MG63 (cell line): ENCODE measurements at places on chromosomes 16 and 17.

- DNase-seq: no peak
These were observed 16.5 kb downstream of the ZP2 start for GRCh38 chr16:21194771-21195301.

DNA sequence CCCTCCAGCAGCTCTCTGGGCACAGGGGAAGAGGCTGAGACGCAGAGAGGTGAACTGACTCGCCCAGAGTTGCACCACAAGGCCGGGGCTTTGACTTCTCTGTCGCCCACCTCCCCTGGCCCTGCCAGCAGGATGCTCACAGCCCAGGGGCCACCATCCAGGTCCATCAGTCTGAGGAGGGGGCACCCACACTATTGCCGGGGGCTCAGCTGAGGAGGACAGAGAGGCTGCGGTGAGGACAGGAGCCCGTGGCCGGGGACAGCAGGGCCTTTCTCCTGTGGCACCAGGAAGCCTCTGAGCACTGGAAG is 32.6 kb downstream of the KDM8 start:
- no peak for DNase-seq

GRCh38 chr17:27240086-27240801 is 53.7 kb upstream of the WSB1 start:
- DNase-seq: no peak

- DNase-seq: peak; percentile 95
These were observed 12.4 kb upstream of the CACNG4 start for GRCh38 chr17:66952031-66952524.

GRCh38 chr16:87846705-87847466 is 22.4 kb downstream of the SLC7A5 start:
- DNase-seq: no peak

DNA sequence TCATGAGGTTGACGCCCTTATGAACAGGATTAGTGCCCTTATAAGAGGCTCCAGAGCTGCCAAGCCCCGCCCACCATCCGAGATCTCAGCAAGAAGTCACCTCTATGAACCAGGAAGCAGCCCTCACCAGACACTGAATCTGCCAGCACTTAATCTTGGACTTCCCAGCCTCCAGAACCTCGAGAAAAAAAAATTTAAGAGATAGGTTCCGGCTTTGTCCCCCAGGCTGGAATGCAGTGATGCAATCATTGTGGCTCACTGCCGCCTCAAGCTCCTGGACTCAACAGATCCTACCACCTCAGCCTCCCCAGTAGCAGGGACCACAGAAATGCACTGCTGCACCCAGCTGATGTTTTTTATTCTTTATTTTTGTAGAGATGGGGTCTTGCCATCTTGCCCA is 22.5 kb upstream of the ADCY9 start:
- DNase-seq: no peak

DNA sequence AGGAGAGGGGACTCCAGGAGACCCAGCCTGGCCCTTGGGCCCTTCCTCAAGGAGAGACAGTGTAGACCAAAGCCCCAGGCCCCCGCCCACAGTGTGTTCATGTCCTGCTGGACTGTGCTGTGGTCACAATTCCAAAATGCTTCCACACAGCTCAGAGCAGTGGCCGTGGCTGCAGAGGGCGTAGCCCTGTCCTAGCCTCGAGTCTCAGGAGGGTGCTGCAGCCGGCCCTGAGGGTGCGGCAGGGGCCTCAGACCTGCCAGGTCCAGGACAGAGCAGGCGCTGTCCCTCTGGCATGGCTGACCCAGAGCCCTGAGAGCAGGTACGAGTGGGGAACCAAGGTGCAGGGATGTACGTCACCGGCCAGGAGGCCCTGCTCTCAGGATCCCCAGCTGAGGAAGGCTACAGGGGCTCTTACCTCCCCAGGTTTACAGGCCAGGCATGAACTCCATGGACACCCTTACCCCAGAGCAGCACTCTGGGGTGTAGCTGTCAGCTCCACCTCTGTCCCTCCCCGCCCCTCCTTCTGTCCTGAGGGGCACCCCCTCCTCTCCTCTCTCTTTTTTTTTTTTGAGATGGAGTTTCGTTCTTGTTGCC is 7.3 kb downstream of the DBNDD1 start:
- DNase-seq: no peak

GRCh38 chr16:62503073-62503472 is 466.8 kb upstream of the CDH8 start:
- no peak for DNase-seq

DNA sequence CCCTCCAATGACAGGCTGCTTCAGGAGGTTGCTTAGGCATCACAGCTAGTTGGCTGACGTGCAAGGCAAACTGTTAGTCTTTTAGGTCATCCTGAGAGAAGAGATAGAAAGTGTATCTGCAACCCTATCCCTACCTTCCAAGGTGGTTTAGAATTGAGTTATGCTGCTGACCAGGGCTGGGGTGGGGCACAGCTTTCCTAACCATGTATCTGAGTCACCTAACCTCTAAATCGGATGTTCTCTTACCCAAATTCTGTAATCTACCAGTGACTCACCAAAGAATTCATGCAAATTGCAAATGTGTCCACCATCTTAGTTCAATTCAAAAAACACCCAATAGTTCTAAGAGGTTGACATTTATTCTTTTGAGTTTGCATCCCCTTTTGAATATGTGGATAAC is 107.2 kb upstream of the DYNLRB2 start:
- DNase-seq: no peak

DNA sequence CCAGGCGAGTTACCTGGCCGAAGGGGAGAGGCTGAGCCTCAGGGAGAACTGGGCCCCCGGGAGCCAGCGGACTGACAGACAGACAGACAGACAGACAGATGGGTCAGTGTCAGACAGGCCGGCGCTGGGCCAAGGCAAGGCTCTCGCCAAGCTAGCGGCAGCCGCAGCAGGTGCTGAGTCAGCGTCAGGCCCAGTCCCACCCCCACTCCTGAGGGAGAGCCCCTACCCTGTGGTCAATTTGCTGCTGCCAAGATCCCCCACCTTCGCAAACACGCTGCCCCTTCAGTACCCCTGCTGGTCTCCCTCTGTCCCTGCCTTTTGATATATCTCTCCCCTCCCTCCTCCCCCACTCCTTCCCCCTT is 1.5 kb downstream of the FGF11 start:
- DNase-seq: peak; percentile 58

DNA sequence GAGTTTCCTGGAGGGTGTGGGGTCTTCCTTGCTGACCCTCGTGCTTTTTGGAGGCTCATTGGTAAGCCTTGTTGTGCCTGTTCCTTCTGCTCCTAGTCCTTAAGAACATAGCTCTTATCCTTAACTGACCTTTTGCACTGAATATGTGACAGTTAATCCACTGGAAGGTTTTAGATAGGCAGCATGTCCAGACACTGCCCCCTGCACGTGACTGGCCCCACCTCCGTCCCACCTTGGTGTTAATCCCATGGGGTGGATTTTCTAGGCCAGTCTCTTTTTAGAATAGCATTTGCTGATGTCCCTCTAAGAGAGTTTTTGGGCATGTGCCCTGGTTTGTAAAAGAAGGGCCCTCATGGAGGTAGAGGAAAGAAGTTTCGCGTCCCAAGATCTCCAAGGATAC is 58.3 kb downstream of the RBFOX1 start:
- DNase-seq: no peak

GRCh38 chr17:55296171-55296695 is 31.5 kb downstream of the HLF start:
- no peak for DNase-seq

DNA sequence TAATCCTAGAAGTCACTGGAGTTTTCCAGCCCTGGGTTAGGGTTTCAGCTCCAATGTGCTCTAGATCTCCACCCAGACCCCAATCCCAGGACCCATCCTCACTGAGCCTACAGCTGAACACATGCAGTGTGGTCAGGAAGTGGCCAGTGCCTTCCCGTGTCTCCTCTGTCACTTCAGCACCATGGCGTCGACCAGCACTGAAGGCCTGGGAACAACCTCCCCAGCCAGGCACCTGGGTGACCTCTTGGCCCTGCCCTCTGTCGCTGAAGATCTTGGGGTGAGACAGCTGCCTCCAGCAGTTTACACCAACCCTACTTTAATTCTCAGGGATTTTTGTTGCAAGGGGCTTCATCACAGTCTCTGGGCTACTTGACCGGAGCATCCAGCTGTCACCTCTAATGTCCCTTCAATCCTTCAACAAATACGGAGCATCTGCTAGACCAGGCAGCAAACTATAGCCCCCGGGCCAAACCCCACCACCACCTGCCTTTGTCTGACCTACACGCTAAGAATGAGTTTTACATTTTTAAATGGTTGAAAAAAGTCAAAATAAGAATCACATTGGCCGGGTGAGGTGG is 18.0 kb upstream of the GSG1L start:
- DNase-seq: no peak

DNA sequence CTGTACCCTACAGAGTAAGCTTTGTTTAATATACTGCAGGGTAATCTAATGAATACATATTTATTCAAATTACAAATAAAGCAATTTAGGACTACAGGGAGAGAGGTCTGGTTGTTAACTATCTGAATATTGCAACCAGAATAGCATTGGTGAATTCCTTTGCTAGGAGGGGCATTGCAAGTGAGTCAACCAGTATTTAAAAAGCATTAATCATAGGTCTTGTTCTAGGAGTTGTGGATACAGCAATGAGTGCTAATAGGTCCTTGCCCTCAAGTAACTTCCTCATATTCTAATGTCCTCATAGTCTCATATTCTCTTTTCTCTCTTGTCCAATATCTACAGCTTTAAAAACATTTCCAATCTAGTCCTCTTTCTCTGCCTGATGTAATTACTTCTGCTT is 531.4 kb downstream of the CDH11 start:
- DNase-seq: no peak

DNA sequence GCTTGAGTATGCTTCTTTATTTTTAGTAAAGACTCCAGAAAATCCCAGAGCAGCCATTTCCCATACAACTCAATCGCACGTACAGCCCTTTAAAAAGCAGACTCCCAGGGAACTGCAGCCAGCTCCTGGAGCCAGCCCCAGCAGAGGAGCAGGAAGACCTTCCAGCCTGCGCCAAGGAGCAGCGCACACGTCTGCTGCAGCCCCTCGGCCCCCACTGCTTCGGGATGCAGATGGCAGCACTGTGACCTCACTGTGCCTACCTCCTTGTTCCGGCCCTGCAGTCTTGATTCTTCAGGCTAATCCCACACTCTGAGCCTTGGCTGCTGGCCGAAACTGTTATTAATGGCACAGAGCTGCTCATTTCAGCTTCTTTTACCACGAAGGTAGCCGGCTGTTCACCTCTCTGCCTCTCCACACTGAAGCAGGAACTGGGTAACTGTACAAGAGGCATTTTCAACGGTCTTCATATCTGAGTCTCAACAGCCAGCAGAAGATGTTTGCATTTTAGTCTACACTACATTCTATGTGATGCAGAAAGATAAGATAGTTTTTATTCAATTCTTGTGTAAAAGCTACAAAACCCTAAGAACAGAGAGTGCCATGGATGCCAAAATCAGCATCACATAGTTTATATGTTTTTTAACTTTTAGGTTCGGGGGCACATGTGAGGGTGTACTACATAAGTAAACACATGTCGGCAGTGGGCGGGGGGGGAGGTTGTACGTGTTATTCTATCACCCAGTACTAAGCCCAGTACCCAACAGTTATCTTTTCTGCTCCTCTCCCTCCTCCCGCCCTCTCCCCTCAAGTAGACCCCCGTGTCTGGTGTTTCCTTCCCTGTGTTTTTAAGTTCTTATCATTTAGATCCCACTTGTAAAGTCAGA is 130.9 kb downstream of the ANKRD11 start:
- peak; percentile 17 for DNase-seq

DNA sequence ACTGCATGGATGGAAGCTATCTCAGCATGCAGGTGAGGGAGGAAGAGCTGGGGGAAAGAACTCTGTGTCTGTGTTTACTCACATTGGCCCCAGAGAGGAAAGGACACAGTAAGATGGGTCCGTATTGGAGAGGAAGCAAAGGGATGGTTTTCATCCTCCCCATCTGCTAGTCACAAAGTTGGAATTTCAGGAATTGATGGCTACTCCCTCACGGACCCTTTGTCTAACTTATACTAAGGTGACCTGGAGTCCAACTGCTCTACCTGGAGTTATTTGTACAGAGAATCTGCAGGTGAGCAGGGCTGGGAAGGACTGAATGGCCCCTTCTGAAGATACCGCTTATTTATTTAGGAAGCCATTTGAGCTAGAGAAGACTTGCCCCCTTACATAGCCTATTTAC is 55.1 kb downstream of the WNT3 start:
- DNase-seq: no peak

DNA sequence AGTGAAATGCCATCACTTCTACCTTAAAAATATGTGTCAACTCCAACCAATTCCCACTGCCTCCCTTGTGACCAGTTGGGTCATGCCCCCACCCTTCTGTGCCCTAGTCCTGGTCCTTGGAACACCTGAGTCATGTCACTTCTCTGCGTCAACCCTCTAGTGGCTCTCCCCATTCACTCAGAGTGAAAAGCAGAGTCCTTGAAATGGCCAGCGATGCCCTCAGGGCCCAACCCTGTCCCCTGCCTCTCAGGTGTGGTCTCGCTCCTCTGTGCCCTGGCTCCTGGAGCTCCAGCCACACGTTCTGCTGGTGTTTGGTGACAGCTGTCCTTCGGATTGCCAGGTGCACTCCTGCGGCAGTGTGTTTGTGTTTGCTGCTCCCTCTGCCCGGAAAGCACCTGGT is 89.2 kb downstream of the SPECC1 start:
- DNase-seq: no peak

GRCh38 chr16:64312980-64313379 is 808.9 kb downstream of the CDH11 start:
- DNase-seq: no peak

DNA sequence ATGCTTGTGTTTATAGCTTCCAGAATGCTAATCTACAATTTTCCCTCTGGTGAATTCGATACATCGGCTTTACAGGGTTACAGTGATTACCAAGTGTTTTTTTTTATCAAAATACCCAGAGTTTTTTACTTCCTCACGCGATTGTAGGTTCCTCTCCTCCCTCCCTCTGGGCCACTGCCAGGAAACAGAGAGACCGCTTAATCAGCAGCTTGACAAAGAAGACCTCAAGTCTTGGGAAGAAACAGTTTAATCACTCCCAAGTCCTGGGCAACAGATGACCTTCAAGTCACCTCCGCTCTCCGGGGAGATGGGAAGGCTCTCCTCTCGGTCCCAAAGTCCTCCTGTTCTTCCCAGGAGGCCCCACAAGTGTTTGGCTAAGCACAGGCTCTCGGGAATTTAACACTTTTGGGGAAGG is 23.5 kb downstream of the SMTNL2 start:
- no peak for DNase-seq

GRCh38 chr16:5003828-5004227 is 29.9 kb downstream of the NAGPA start:
- no peak for DNase-seq

DNA sequence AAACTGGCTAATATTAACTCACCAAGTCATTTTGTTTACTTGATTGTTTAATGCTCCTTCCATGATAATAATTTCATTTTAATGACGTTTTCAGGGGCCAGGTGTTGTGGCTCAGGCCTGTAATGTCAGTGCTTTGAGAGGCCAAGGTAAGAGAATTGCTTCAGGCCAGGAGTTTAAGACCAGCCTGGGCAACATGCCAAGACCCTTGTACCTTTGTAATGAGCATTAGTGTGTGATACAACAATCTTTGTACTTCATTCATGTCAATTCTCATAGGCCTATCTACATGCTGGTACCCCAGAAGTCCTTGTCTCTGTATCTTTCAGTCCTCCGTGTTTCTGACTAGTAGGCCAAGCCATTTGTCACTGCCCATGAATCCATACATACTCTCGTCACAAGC is 296.9 kb downstream of the ZFHX3 start:
- no peak for DNase-seq
